ENCODE measurements at places on chromosomes 11 and 22. TPM values are rescaled to one million over a fixed set of nuclear protein-coding genes. Genes with fewer than 3 reads are reported as not detected.
A peak's percentile ranks its signal among the peaks of the same experiment; 100 is the strongest.

- DNase-seq = peak; percentile 51
Observed at GRCh38 chr22:37167176-37167980, 17.7 kb upstream of the IL2RB start.

Gene DERL3
- total RNA-seq = 0.24 TPM

Gene ANAPC15
- total RNA-seq = 41.2 TPM

DNA sequence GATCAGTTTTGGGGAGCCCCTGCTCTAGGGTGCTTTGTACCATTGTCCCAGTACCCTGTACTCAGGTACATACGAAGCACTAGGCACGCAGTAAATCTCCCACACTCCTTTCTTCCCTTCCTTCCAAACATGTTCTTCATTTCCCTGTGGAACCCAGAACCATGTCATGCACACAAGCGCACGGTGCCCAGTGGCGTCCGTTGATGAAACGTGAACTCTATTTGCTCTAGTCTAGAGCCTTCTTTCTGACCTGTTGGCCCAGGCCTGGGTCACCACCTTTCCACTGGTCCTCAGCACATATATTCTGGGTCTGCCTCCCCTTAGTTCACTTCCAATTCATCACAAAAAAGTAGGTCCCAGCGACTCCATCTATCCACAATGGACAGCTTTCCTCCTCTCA, 7.0 kb downstream of the USH1C start:
- DNase-seq = no peak

DNA sequence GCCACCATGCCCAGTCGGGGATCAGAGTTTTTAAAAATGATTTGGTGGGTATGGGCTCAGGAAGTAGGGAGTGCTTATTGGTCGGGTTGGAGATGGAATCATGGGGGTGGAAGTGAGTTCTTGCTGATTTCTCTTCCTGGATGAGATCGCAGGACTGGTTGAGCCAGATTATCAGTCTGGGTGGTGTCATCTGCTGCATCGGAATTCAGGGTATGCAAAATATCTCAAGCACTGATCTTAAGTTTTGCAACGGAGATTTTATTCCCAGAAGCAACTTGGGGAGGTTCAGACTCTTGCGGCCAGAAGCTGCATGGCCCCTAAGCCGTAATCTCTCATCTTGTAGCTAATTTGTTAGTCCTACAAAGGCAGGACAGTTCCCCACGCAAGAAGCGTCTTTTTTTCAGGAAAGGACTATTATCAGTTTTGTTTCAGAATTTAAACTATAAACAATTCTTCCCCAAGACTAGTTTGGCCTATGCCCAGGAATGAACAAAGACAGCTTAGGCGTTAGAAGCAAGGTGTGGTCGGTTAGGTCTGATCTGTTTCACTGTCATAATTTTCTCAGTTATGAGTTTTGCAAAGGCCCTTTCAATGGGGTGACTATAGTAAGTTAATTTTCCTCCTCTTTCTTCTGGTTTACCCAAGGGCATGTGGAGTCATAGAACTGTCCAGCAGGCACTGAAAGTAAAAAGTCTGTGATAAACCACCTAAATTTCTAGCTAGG, 1.4 kb upstream of the PIWIL3 start:
- DNase-seq = no peak

GRCh38 chr11:117187007-117187406, 8.5 kb downstream of the SIDT2 start:
- DNase-seq = no peak

DNA sequence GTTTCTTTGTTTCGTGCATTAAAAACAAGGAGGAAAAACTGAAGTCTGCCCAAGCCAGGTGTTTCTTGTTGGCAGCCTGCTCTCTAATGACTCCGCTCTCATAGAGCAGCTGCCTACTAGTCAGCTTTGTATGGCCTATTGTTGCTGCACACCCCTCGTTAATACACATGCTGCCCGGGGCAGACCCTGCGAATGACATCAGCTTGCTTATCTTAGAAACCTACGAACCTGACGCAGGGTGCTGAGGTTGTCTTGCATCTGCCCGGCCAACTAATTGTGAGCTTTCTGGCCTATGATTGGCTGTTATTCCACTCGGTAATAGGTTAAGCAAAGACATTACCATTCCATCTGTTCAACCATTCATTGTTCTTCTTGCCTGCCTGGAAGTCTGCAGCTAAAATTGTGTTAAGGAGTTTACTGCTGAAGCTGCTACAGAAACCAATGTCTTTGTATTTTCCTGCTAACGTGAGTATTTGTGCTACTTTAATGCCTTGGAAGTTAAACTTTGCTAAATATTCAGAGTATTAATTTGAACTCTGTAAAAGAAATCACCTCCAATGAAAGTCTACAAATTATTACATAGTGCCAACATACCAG, 37.5 kb downstream of the ZC3H12C start:
- peak; percentile 31 for DNase-seq

GRCh38 chr22:48488611-48489511, 1338.8 kb downstream of the BRD1 start:
- DNase-seq = no peak

- DNase-seq = no peak
Observed at GRCh38 chr22:34992672-34993071, 73.3 kb upstream of the ISX start.

Gene ANGPTL5
- 0.77 TPM for total RNA-seq

DNA sequence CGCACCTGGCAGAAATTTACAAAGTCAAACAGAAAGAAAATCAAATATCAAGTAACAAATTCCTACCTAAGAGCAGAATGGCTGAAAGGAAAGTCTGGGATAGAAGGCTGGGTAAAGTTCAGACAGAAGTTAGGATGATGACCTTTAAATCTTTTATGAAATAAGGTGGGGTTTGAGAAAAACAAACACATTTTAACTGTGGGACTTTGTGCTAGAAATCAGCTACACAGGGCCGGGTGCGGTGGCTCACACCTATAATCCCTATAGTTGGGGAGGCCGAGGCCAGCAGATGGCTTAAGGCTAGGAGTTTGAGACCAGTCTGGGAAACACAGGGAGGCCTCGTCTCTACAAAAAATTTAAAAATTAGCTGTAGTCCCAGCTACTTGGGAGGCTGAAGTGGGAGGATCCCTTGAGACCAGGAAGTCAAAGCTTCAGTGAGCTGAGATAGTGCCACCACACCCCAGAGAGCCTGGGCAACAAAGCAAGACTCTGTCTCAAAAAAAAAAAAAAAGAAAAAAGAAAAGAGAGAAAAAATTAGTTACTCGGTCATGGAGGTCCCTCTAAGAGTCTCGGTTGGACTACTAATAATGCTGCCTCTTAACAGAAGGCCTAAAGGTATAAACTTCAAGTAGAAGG, 119.7 kb upstream of the BID start:
- no peak for DNase-seq

Gene OR52I1
- not detected for total RNA-seq

Gene KMT5B
- total RNA-seq = 26.5 TPM

DNA sequence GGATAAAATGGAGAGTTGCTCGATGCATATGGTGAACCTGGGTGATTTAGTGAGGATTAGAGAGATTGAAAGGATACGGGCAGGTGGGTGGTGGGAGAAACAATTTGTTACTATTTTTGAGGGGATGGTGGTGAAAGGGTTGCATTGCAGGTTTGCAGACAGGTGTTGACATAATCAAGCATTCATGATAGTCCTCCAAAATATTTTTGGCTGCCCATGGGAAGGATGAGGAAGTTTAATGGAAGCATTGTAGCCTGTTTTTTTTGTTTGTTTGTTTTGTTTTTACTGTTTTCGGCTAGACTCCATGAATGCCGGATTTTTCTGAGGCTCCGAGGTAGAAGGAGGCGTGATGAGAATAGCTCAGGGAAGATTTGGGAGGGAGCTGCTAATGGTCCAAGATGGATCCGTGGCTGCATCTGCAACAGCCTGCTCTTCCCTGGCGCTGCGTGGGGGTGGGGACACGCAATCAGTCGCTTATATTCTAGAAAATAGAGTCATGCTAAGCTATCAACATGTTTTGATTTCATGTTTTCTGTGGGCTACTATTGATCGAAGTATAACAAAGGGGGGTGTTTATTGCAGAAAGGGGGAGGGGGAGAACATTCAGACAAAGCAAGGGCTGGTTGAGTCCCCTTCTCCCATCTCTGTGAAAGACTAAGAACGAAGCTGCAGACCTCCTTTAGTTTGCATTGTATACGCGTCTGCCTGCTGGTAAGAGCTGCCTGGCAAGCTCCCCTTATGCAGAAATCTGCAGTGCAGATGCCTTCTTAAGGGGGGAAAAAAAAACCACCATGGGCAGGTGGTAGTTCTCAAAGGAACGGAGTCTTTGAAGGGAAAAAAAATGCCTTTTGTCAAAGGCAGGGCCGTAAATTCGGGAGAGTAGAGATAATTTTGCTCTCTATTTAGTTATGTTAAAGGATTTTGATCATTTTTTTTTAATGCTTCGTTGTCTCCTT, 1.0 kb downstream of the RTN3 start:
- peak; percentile 26 for DNase-seq

Gene APOL1
- 10.4 TPM for total RNA-seq

- DNase-seq = no peak
Observed at GRCh38 chr11:11230087-11230486, 123.0 kb downstream of the CSNK2A3 start.

Gene SLC22A12
- total RNA-seq = not detected

DNA sequence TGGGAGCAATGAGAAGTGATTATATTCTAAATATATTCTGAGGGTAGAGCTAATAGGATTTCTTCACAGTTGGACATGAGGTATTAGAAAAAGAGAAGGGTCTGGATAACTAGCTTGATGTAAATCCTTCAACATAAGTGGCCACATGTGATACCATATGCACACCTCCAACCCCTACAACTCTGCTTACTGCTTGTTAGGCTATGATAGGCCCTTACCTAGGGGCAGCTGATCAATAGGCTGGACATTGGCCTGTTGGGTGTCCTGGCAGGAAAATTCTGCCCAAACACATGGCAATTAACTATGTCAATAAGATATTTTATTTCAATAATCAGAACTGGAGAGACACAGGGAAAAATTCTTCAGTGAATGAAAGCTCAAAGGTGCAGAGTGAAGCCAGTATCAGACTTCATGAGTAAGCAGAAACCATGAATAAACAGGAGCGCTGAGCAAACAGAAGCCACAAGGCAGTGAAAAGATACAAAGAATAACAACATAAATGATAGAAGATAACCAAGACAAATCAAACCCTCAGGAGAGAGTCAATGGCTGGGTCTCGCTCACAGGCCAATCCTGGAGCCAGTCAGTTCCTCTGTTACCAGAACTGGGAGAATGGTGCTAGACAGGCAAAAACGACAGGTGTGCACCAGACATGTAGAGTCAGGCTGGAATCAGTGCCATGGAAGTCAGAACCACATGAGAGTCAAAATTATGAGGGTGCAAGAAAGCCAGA, 46.3 kb upstream of the PSMA1 start:
- no peak for DNase-seq

Gene IL17RA
- total RNA-seq = 5.9 TPM

GRCh38 chr11:76260296-76260925, 54.1 kb upstream of the WNT11 start:
- DNase-seq = no peak

DNA sequence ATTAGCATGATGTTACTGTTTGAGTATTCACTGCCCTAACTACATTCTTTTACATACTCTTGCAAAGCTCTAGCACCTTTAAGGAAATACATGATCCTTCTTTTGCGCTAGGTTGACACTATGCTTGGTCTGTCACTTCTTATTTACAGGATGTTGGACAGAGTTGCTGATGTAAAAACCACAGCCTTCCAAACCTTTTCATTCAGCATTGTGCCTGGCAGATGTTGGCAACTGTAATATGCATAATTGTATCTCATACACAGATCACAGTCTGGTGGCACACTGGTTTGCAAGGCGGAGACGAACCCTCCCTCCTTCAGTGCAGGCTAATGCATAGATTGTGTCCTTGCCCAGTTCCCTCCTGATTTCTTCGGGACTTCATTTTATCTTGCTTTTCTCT, 224.1 kb downstream of the SNX19 start:
- no peak for DNase-seq

DNA sequence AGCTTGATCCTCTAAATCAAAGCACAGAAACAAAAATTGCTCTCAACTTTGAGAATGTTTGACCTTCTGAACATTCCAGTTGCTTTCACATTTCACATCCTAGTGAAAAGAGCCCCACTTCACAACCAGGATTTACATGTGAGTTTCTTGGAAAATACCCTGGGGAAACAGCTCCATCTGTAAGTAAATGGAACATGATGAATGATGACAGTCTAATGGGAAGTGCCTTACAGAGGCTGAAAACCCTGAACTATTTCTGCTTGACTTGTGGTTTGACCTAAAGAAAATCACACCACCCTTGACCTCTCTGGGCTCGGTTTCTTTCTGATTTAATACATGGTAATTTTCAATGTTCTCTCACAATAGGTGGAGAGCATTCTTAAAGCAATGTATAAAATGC, 499.4 kb upstream of the API5 start:
- DNase-seq = no peak

DNA sequence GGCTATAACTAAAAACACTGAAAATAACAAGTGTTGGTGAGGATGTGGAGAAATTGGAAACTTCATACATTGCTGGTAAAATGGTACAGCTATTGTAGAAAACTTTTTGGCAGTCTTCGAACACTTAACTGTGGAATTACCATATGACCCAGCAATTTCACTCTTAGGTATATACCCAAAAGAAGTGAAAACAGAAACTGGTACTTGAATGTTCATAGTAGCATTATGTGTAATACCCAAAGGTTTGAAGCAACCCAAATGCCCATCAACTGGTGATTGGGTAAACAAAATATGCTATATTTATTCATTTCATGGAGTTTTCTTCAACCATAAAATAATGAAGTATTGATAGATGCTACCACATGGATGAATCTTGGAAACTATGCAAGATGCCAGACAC, 40.8 kb upstream of the FTH1 start:
- DNase-seq = no peak

- DNase-seq = no peak
Observed at GRCh38 chr11:11537372-11537771, 84.4 kb downstream of the GALNT18 start.

Gene PVALB
- not detected for total RNA-seq

DNA sequence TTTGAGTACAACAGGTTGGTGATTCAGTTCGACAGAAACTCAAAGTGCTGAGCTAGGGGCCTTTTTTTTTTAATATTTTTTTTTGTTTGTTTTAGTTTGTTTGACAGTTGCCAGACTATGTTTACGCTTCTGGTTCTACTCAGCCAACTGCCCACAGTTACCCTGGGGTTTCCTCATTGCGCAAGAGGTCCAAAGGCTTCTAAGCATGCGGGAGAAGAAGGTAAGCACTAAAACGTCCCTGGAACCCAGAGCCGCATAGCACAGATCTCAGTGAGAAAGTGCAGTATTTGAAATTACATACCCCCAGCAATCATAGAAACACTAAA, 649 bp downstream of the PRRG4 start:
- no peak for DNase-seq

Gene DESI1
- total RNA-seq = 44.7 TPM

DNA sequence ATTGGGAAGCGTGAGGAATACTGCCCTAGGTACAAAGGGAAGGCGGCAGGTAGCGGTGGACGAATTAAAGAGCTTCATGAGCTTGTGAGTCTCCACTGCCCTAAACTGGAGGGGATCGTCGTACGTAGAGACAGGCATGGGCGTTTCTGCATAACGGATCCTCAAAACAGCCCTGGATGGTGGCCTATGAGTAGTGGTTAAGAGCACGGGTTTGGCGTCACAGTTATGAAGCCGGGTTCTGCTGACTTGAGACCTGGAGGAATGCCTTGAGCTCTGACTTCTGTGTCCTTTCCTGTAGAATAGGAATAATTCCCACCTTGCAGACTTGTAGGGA, 335 bp downstream of the TMEM138 start:
- DNase-seq = no peak

Gene OR5J2
- not detected for total RNA-seq

Measured in heart left ventricle (tissue), 16 donors.